ENCODE measurements at places on chromosomes 13 and 19.

- DNase-seq = no peak
These were observed 12.9 kb downstream of the CC2D1A start for GRCh38 chr19:13918726-13919411.

DNA sequence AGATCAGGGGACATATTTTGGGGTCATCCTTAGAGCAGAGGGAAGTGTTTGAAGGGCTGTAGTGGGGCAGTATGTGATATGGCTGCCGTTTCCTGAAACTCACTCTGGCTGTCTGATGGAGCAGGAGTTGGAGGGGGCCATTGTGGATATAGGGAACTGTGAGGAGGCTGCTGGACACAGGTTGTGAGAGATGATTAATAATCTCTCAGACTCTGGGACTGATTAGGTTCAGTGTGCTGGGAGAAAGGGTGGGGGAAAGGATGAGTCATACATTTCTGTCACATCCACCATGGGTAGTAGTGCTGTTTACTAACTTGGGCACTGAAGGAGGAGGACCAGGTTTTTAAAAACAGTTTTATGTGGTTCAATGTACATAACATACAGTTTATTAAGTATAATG, 4.8 kb downstream of the B3GLCT start:
- DNase-seq = no peak

DNA sequence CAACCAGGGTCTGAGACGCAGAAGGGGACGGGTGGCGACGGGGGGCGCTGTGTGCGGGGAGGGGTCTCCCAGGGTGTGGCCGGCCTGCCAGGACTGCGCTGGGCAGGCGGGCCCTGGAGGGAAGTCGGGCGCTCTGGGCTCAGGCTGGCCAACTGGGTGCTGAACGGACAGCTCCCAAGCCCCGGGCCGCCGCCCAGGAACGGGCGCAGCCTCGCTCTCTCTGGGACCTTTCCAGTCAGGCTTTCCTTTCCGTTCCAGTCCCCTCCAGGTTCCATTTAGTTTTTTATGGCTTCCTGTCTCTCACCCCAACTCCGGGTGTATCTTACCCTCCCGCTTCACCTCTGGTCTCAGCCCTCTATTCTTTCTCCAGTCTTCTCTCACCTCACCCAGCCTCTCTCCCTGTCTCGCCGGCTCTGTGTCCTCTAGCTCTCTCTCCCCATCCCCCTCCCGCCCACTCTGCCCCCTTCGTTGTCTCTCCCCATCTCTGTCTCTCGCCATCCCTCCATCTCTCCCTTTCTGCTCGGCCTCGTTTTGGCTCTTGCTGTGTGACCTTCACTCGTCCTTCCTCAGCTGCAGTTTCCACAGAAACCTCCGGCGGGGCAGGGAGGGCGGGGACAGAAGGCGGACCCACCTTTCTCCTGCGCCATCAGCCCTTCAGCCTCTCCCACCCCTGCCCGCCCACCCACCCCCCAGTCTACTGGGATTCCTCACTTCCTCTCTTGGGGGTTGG, 3.3 kb upstream of the ATP1A3 start:
- no peak for DNase-seq

- DNase-seq = no peak
These were observed 33.2 kb downstream of the F2RL3 start for GRCh38 chr19:16921766-16922591.

GRCh38 chr13:23817830-23818229, 71.4 kb downstream of the MIPEP start:
- no peak for DNase-seq

- no peak for DNase-seq
These were observed 922.9 kb downstream of the EFNB2 start for GRCh38 chr13:105612541-105612940.

DNA sequence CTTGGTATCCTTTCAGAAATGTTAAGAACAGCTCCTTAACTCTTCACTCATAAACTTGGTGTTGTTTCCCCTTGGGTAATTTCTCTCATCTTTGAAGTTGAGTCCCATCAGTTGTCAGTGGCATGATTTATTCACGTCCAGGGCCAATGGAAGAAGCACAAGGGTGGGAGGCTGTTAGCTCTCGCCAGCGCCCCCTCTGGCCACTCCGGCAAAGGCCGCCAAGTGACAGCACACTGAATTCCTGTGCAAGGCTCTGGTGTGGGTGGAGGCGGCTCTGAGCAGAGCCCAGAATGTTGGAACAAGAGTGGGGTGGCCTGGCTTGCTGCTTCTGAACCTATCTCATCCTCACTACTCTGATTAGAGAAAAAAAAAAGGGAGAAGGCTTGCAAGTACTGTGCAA, 13.1 kb upstream of the MEDAG start:
- no peak for DNase-seq

DNA sequence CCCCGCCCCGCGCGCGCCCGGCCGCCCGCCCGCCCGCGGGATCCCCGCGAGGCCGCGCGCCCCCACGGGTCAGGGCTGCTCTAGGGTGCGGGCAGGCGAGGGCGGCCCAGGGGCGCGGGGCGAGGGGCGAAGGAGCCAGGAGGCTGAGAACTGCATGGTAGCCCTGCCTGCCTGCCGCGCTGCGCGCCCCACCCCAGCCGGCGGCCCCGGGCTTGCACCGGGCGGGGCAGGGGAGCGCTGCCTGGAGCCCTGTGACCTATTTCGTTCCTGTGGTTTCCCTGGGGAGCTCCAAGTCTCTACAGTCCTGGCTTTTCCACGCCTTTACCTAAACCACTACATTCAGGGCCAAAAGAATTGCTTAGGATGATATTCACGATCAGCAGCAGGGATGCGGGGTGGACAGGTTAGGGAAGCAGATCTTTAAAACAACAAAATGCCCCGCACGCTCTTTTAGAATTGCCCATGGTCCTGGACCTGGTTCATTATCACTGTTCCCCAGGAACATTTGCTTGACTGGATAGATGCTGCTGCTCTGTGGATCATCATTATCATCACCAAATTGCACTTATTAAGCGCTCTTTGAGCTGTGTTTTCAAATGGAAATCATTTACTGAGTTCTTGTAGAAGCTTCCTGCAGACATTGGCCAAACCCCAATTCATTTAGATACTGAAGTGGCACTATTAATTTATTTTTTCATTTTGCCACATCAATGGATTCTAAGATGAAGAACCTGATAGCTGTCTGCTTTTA, 421 bp upstream of the GPR12 start:
- no peak for DNase-seq

DNA sequence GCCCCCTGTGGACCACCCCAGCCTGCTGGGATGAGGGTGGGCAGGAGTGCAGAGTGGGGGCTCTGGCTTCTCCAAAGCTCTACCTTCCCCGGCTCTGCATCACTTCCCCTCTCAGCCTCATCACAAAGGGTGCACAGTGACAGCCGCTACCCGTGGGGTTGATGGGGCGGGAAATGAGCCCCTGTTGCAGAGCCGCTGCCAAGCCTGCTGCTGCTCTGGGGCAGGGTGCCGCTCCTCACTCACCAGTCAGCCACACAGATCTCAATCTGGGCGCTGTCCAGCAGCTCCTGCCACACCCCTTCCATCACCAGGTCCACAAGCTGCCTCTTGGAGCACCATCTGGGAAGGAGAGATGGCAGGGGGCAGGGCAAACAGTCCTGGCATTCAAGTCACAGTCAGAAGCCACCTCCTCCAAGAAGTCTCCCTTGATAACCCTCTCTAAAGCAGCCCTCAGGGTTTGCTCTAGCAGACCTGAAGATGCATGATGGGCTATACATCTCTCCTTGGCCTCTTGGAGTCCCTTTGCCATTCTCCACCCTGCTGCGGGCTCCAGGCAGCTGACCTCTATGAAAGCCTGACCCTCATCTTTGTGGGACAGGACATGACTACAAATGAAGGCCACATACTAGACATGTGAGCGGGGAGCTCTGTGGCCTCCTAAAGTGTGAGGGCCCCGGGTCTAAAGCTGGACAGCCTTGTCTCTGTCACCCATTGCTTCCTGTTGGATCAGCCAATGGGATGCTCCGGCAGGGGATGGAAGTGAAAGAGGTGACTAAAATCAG, 15.7 kb downstream of the MRPS12 start:
- no peak for DNase-seq

- no peak for DNase-seq
These were observed 22.9 kb downstream of the SBNO2 start for GRCh38 chr19:1151037-1151724.

GRCh38 chr13:97306645-97307044, 84.5 kb downstream of the MBNL2 start:
- no peak for DNase-seq

DNA sequence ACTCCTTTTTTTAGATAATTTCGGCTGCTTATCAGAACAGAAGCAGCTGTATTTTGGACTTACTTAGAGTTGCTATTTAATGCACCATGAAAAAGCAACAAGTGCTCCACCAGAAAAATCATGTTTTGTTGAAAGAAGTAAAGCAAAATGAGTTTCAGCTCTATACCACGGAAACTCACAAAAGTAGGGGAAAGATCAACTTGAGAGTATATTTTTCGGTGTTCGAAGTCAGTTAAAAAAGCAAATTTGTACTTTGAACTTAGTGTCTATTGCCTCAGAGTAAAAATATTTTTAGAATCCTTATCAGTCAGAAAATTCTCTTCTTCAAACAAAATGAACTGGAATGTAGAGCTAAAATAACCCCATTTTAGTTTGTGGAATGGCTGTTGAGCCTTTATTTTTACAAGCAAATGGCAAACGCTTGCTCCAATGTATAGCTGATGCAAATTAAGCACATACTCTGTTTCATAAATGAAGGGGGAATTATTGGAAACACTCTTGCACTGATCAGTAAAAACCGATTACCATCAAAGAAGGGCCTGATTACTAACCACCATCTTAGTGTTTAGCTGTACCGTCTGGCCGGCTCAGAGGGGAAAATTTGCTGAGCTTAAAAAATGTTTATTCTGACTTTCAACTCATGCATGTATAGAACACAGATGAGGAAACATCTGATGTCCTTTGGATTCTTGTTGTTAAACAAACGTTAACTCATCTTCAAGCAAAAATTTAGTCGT, 540.7 kb downstream of the GPC6 start:
- no peak for DNase-seq

DNA sequence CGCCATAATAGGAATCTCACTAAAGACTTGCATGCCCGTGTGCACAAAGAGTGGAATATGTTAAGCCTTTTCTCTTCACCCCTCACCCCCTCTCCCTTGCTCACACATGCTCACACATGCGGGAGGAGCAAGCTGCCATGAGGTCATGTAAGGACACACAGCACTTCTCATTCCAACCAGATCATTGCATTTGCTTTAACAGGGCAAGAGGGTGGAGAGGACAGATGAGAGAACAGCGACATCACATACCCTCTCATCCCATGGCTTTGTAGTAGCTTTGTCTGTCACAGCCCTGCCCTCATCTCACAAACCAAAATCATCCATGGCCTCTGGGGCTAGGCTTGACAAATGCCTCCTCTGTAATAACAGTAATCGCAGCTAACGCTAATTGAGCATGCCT, 145.6 kb upstream of the FRY start:
- no peak for DNase-seq

DNA sequence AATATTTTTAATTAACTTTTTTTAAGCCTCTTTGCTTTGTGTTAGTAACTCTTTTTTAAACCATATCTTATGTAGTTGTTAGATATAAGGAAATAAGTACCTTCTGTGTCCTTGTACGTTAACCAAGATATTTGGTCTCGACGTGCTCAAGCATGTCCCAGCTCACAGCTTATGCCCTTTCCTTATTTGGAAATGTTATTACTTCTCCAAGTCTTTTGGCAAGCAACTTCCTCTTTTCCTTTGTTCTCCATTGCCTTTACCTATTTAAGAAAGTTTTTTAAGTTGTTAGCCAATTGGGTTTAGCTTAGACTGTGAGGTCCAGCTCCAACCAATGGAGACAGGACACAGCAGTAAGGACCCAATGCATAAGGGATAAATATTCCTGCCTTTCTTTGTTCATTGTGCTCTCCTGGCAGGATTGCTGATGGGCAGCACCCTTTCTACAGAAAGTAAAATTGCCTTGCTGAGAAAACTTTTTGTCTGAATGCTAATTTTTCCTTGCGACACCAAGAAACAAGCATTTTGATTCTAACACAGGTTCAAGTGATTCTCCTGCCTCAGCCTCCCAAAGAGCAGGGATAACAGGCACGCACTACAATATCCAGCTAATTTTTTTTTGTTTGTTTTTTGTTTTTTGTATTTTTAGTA, 5.2 kb downstream of the DKKL1 start:
- DNase-seq = no peak

GRCh38 chr13:48817166-48817802, 158.4 kb upstream of the FNDC3A start:
- no peak for DNase-seq

- DNase-seq = no peak
These were observed 6.9 kb downstream of the FBN3 start for GRCh38 chr19:8142513-8142900.

GRCh38 chr19:53808710-53809125, 15.4 kb downstream of the NLRP12 start:
- DNase-seq = no peak

- DNase-seq = no peak
These were observed 318.2 kb downstream of the MYO16 start for GRCh38 chr13:108947551-108948030.

GRCh38 chr19:8396185-8396562, 6.0 kb downstream of the RAB11B start:
- DNase-seq = no peak

DNA sequence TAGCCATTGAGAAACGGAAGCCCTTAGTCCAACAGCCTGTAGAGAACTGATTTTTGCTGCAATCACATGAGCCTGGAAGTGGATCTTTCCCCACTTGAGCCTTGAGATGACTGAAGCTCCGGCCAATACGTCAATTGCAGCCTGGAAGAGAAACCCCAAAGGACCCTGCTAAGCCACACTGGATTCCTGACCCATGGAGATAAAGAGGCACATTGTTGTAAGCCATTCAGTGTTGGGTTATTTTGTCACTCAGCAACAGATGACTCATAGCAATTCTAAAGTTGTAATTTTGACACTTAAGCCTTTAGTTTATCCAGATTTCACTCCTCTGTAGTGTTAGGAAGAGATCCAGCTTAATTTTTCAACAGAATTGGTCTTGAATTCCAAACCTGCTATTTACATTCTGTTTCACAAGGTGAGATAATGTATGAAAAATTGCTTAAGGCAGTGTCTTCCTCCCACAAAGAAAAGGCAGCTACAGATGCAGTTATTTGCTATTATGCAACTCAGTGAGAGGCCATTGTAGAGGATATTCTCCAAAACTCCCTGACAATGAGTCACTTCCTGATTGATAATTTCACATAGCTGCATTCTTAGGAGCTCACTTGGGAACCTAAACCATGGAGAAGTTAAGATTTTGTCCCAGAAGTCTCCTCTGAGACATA, 59.4 kb upstream of the TSHZ3 start:
- no peak for DNase-seq

DNA sequence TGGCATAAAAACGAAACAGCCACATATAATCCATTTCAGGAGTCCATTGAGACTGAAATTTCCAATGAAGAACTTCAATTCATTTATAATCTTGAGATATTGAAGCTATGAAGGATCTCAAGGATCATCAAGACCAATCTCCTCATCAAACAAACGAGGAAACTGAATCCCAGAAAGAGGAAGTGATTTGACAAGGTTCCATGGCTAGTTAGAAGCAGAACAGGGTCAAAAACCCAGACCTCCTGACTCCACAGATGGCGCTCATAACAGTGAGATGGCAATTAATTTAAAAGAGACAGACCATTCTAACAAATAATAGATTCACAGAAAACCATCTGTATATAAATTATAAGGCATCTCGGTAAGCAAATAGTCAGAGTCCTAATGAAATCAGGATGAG, 229.7 kb downstream of the KCTD12 start:
- no peak for DNase-seq

- no peak for DNase-seq
These were observed 117.6 kb upstream of the SPRY2 start for GRCh38 chr13:80458543-80458942.

- peak; percentile 99 for DNase-seq
These were observed at the start of the genes TRAPPC2B and ZNF547 for GRCh38 chr19:57362997-57363687. TRAPPC2B (plus strand) TSS chr19:57363551; CDS start chr19:57364834, 1,283 bp downstream. ZNF547 (plus strand) TSS chr19:57363551; CDS start chr19:57368556, 5,005 bp downstream.
